MCF 10A (cell line): ENCODE measurements at places on chromosomes 16 and 17.

DNA sequence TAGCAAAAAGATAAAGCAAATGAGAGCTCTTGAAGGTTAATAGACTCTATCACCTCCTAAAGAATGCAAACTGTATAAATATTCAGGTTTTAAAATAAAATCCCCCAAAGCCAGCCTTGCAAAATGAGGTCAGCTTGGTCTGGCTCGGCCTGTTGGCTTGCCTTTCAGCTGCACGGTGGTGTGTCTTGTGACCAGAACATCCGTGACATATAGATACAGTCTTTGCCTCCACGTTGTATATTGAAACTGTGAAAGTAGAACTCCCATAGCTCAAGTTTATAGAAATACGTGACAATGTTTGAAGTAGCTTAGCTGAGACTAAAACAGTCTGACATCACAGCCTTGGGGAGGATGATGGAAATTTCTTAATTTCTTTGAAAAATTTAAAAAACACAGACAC is 236.6 kb upstream of the MYOCD start:
- no peak for DNase-seq

DNA sequence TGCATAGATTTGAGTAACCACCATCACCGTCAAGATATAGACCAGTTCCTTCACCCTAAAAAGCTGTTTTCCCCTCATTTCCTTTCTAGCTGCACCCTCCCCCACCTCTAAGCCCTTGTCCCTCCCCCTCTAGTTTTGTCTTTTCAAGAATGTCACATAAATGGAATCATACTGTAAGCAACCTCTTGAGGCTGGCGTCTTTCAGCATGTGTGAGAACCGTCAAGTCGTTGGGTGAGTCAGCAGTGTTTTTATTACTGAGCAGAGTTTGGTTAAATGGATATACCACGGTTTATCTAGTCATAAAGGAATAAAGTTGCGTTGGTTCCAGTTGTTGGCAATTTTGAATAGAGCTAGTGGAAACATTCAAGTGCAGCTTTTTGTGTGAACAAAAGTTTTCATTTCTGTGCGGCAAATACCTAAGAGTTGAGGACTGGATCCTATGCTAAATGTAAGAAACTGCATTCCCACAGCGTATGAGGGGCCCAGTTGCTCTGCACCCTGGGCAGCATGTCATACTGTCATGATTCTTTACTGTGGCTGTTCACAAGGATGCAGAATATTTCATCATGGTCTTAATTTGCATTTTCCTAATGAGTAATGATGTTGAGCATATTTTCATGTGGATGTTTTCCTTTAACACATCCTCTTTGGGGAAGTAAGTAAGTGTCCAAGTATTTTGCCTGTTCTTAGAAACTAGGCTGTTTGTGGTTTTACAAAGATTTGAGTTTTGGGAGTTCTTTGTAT is 264.3 kb downstream of the CPPED1 start:
- peak; percentile 14 for DNase-seq

GRCh38 chr16:28522792-28523191 is 16.0 kb downstream of the NUPR1 start:
- DNase-seq = no peak

- DNase-seq = no peak
Measured at GRCh38 chr17:48728232-48729231, at the start of gene HOXB13. TSS of gene HOXB13 (minus strand) at chr17:48728750. CDS start at chr17:48728593, 157 bp downstream.

- DNase-seq = no peak
Measured at GRCh38 chr17:20235747-20236146, 226.6 kb downstream of the SPECC1 start.

- DNase-seq = no peak
Measured at GRCh38 chr17:76136276-76137000, 4.6 kb downstream of the FOXJ1 start.

GRCh38 chr17:75626496-75627038 is 6.7 kb upstream of the SMIM5 start:
- DNase-seq = no peak

- DNase-seq = no peak
Measured at GRCh38 chr16:50519001-50519400, 29.2 kb upstream of the NKD1 start.

DNA sequence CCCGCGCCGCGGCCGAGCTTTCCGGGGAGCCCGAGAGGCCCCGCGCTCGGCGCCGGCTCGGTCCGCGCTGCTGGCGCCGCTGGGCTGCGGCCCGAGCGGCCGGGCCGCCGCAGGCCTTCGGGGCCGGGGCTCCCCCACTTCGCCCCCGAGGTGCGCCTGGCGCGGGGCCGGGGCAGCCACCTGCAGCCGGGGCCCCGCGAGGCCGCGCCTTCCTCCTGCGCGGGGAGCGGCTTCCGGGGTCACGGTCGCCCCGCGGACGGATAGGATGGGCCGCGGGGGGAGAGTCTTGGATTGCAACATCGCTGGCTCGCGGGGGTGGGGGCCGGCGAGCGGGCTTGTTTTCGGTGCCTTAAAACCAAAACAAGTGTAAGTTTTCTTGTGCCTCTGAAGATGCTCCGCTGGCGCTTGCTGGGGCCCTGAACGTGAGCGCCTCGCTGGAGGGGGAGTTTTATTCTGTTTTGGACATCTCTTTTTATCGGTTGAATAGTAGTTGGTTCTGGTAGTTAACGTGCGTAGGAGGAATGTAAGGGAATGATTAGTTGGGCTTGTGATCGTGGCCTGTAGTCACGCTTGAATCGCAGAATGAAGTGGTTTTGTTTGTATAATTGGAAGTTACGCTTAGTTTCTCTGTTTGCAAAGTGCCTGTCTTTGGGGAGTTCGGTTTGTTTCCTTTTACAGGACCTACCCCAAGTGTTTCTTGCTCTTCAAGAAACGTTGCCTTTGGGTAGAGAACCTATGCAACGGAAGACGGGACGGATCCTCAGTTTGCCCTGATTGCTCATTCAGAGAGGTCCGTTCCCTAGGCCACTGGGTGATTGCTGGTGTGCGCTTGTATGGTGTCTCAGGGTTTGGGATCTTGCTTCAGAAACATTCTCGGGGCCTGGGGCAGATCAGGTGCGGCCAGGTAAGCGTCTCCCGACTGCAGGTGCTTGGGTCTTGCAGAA is 724 bp downstream of the UBE2I start:
- DNase-seq = peak; percentile 44

- DNase-seq = no peak
Measured at GRCh38 chr16:22970209-22970865, 156.4 kb downstream of the HS3ST2 start.

GRCh38 chr17:63646488-63646806 is 24.2 kb downstream of the MAP3K3 start:
- DNase-seq = no peak

DNA sequence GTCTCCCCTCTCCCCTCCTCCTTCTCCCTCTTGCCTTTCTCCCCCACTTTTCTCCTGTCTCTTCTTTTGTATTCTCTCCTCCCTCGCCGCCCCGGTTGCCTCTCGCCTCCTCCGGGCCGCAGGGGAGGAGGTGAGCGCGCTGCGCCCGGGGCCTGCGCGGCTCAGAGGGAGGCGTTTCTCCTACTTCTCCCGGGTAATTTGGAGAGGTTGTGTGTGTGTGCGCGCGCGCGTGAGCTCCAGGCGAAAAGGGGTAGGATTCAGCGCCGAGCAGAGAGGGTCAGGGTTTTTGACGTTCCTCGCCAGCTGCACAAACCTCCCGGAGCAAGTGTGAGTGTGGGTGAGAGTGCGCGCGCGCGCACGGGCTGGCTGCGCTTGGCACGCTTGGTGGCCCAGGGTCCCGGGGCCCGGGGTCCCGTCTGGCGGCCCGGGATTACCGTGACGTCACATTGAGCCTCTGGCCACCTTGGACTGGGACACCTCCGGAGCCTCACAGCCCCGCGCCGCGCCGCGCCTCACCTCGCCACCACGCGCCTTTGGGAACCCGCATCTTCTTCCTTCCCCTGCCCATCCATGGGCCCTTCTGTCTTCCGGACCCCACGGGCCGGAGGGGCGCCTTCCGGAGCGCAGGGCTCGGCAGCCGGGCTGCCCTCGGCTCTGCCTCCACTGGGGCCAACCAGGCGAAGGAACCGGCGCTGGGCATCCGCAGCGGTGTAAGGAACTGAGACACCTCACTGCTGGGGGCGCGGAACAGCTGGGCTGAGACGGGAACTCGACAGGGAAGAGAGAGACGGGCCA is 479 bp downstream of the IRX6 start:
- DNase-seq = no peak

- DNase-seq = no peak
Measured at GRCh38 chr17:57744195-57745170, 616 bp downstream of the CCDC182 start.

GRCh38 chr16:4488499-4488967 is 12.3 kb downstream of the HMOX2 start:
- no peak for DNase-seq

- no peak for DNase-seq
Measured at GRCh38 chr17:81251094-81251708, 12.1 kb downstream of the NDUFAF8 start.
